ENCODE measurements at places on chromosomes 2 and 18.
A peak's percentile ranks its signal among the peaks of the same experiment; 100 is the strongest.

- no peak for DNase-seq
These were observed 39.1 kb downstream of the PLEK start for GRCh38 chr2:68404164-68404563.

DNA sequence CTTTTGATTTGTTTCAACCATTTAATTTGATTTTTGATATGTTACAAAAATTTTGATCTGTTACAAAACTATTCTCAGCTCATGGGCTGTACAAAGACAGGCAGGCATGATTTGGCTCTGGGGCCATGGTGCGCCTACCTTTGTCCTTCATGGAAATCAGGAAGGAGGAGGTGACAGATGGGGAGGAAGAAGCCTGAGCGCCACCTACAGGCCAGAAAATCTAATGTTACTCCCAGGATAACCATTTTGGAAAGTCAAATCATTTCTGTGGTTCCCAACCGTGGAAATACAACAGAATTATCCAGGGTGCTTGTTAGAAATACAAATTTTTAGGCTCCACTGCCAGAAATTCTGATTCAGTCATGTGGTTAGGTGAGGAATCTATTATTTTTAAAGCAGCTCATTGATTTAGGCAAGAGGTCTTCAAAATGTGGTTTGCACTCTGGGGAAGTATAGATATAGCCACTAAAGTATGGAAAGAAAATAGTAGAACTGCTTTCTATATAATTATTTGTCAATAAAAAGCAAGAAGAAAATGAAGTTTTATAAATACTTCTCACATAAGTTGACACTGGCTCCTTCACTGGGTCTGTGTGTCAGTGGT, 93.9 kb downstream of the EVA1A start:
- no peak for DNase-seq

DNA sequence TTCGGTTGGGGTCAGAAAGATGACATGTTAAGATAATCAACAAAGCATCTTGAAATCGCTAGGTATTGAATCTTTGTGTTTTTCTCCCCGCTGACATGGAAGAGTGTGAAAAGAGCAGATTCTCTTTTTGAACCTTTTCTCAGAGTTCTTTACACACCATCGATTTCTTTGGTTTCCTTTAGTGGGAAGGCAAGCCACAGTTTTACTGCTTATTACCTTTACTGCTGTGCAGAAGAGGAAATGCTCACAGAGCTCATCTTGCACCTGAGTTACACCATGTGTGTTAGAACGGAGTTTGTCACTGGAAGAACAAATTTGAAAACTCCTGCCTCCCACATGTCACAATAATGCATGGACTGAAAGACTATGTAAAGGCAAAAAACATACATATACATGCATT, 45.3 kb upstream of the PDK1 start:
- DNase-seq: no peak

GRCh38 chr18:31281437-31281836, 36.5 kb upstream of the DSG1 start:
- DNase-seq: no peak

GRCh38 chr2:70083344-70084156, 3.7 kb upstream of the PCBP1 start:
- peak; percentile 45 for DNase-seq

DNA sequence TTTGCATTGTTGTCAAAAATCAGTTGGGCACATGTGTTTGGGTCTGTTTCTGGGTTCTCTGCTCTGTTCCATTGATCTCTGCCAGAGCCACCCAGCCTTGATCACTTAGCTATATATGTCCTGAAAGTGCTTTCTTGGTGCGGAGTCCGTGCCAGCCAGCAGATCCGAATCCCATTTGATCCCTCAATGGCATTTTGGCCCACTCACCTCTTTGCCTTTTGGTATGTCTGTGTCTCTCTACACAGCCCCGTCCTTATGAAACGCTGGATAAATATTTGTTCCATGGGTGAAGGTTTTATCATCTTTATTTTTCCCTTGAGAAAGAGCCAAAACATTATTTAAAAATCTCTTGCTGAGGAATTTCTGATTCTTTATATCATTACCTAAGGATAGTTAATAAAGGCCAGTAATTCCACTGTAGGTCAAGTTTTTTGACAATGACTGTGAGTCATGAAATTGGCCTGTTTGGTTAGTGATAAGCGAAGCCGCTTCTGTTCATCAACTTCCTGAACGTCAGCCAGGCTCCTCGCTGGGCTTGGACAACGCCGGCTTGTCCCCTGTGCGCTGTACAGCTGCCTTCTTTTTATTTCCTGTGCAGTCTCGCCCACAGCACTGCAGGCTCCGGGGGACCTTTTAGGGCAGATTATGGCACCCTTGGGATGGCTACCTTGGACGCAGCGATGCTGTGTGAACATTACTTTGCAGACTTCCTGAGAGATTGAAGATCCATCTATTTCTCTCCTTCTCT, 24.9 kb downstream of the MTCL1 start:
- no peak for DNase-seq

DNA sequence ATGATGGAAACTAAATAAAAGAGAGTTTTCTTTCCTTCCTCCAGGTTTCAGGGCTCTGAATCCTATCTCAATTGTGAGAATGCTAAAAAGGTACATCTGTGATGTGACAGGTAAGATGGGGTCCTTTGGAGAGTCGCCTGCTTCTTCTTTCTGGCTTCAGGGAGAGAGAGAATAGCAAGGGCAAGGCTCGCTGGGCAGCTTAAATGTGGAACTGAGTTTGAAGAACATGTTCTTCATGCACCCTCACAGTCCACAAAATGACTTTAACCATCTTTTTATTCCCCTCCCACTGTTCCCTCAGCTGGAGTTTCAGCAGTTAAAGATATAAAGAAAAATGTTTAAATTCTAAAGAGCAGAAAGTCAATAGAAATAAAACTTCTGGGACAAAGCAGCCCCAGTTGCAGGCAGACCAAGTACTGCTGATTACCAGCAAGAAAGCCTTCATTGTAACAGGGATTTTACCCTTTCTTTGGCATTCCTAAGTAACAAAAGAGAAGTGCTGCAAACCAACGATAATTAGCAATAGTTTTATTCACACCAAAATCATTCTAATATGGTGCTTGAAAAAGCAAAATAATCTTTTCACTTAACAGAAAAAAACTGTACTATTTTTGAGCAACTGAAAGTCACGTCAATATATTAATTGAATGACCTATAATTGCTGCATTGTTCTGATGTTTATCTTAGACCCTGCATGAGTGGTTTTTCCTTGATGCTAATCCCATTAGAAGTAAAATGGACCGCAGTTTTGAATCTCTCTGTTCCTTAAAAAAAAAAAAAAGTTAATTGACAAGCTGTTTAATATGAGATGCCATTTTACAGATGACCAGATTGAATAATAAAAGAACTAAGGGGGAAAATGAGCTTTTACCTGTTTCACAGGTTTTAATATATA, 61.5 kb downstream of the LRP2 start:
- no peak for DNase-seq

DNA sequence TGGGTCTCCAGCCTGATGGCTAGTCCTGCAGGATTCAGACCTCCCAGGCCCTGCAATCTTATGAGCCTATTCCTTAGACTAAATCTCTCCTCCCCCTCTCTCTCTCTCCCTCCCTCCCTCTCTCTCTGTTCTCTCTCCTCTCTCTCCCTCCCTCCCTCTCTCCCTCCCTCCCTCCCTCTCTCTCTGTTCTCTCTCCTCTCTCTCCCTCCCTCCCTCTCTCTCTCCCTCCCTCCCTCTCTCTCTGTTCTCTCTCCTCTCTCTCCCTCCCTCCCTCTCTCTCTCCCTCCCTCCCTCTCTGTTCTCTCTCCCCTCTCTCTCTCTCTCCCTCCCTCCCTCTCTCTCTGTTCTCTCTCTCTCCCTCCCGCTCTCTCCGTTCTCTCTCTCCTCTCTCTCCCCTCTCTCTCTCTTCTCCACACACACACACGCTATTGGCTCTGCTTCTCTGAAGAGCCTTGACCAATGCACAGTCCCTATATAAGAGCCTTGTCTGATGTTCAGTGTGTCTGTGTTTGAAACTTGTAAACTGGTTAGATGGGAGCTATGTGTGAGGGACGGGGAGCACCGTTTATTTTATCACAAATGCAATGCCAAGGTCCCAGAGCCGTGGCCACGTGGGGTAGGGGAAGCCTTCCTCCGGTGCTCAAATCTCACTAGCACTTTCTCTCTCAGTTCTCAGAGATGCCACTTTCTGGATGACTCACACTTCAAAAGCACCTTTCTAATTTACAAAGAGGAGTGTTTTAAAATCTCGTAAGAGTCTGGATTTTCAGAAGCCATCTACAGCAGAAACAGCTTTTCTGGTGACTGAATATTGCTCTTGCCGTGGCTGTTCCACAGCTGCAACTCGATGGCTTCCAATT, 9.4 kb upstream of the PRLH start:
- DNase-seq: peak; percentile 5

DNA sequence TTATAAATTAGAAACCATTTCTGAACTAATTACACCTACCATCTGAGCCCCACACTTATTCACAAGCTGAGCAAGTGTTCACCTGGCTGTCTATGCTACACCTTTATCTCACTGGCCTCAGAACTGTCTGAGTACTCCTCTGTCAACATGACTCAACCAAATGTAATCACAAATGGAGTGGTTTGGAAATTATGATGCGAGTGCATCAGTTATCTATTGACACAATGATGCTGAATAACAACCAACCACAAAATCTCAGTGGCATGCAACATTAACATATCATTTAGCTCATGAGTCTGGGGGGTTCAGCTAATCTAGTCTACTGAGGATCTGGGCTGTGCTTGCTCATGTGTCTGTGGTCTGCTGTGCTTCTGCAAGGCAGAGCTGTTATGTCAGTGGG, 184.2 kb upstream of the NXPH2 start:
- no peak for DNase-seq

DNA sequence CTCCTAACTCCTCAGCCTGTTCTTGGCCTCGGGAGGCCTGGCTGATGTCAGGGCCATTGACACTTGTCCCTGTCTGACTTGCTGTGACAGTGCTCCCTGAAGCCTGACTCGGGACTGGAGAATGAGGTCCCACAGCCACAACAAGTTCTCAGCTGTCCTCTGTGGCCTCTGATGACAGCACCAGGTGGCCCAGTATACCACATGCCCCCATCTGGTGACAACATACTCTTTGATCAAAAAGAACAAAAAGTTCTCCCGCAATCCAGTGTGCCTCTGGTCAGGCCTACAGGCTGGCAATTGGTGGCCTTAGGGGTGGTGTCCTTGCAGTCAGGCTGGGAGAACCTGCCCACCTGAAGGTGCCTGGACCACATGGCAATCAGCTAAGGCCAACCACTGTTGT, 102.6 kb downstream of the SEPTIN10 start:
- no peak for DNase-seq

DNA sequence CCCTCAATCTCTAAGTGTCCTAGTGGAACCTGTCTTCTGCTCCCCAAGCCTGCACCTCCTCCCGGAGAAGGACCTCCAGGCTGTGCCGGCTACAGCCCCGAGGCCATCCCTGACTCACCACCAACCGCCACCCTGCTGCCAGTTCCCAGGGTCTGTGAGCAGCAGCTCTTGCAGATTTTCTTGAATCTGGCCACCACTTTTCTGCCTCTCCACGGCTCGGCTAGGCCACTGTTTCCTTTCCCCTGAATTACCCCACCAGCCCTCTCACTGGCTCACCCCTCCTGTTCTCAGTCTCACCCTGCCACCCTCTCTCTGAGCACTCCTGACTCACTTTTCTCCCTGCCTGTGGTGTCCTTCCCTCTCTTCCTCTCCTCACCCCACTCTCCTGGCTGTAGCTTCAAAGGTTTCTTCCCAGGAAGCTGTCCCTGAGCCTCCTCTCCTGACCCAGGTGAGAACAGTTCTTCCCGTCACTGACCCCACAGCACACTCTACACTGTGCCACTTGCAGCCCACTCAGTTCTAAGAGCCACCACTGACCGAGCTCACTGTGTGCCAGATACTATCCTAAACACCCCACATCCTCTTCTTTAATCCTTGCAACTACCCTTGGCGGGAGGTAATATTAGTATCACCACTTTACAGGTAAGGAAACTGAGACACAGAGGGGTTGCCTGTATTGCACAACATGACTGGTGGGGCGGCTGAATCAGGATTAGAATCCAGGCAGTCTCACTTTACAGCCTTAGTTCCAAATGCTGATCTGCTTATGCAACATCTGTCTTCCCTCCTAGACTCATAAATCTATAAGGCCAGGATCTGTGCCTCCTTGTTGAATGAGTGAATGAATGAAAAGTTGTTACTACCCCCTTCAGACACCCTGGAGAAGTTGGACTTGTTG, 111.6 kb downstream of the SMAD7 start:
- peak; percentile 25 for DNase-seq

DNA sequence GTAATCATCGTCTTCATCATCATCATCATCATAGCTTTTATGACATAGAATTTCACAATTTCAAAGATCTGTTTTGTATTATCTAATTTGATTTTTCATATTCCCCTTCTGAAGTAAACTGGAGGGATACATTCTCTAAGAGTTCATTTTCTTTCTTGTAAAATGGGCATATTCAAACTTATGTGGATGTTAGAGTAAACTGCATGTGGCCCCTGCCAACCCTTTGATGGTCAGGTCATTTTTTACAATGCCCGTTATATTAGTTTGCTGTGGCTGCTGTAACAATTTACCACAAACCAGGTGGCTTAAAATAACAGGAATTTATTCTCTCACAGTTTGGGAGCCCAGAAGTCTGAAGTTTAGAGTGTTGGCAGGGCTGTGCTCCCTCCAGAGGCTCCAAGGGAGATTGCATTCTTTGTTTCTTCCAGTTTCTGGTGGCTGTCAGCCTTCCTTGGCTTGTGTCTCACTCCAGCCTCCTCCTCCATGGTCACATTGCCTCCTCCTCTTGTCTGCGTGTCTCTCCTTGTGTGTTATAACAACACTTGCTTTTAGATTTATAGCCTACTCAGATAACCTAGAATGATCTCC, 127.5 kb upstream of the MMADHC start:
- no peak for DNase-seq

GRCh38 chr18:3281456-3282400, 19.8 kb downstream of the MYL12B start:
- DNase-seq: peak; percentile 83

DNA sequence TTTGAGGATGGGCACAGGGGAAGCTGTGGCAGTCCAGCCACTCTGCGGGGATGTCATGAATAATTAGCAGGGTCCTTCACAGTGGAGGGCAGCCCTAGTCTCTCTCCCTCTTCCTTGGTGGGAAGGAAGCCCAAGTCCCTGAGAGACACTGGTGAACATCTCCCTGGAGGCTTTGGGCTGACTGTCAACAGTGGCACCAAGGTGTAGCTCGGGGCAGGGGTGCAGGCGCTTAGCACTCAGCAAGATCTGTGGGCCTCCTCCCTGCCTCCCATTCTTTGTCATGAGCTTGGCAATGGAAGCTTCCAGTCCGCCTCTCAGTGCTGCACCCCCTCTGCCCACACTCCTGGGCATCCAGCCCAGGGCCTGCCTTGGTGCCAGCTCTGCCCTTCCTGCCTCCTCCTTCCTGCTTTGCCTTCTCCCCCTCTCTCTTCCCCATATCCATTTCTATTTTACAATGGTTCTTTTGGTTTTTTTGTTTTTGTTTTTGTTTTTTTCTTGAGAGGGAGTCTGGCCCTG, 59.4 kb downstream of the STEAP3 start:
- DNase-seq: no peak

DNA sequence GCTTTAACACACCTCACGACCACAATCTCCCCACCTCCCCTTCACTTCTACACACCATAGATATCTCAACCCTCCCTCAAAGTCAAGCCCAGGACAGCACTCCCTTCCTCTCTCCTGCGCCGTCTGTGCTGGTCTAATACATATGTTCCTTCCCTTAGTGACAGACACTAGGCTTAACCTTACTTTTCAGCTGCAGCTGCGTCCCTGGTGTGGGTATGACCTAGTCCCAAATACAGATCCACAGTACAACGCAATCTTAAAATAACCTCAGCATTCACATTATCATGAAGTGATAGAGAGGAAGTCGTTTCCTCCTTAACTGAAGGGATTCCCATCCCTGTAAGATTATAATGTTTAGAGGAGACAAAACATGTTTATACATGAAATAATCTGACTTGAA, 192.7 kb upstream of the TANK start:
- no peak for DNase-seq

- no peak for DNase-seq
These were observed 71.8 kb upstream of the SEC11C start for GRCh38 chr18:59067873-59068272.
